ENCODE measurements at places on chromosomes 7 and 10. TPM values are rescaled to one million over a fixed set of nuclear protein-coding genes. Genes with fewer than 3 reads are reported as not detected.

DNA sequence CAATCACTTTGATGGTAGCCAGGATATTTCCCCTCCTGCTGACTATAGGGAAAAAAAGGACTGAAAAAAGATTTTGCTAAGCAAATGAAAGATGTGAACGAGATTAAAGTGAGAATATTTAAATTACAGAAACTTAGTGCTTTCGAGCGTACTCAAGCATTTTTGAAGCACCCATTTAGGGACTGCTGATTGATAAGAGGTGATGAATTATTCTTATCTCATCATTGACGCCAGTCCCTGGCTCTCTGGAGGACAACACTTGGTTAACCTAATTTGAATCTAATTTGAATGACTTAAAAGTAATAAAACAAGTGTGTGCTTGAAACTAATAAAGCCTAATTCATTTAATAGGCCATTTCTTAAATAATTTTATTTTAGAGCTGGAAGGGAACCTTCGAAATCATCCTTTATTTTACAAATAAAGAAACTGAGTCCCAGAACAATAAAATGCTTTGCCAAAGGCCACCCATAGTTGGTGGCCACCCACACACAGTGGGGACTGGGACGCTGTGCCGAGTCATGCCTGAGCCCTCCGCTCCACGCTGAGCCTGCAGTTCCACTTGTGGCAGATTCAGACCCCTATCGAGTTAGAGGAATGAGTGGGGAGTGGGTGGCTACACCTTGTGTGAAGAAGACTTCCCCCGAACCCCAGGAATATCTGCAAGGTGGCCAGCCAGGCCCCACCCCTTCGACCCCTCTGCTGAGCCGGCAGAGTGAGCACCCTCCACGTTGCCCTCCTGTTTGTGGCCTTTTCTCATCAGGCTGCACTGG, 61.1 kb upstream of the SAMD8 start:
- DNase-seq, result no peak

- no peak for DNase-seq
These were observed 573.5 kb downstream of the TNS3 start for GRCh38 chr7:47008461-47008860.

DNA sequence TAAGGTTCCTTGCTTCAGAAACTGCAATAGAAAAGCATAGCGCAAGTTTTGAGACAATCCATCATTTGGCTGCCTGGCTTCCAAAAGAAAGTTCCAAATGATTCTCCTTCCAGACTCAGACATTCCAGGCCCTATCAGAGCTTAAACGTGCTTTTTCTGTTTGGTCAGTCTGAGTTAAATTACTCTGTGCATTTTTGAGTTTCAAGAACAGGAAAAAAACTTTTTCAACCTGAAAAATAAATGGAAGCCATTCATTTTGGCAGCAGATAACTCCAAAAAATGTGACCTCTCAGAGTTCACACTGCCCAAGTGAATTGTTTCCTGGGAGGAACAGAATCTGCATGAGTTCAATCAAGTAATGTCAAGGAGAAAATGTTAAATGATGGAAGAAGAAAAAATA, 354.2 kb downstream of the CXCL12 start:
- no peak for DNase-seq

DNA sequence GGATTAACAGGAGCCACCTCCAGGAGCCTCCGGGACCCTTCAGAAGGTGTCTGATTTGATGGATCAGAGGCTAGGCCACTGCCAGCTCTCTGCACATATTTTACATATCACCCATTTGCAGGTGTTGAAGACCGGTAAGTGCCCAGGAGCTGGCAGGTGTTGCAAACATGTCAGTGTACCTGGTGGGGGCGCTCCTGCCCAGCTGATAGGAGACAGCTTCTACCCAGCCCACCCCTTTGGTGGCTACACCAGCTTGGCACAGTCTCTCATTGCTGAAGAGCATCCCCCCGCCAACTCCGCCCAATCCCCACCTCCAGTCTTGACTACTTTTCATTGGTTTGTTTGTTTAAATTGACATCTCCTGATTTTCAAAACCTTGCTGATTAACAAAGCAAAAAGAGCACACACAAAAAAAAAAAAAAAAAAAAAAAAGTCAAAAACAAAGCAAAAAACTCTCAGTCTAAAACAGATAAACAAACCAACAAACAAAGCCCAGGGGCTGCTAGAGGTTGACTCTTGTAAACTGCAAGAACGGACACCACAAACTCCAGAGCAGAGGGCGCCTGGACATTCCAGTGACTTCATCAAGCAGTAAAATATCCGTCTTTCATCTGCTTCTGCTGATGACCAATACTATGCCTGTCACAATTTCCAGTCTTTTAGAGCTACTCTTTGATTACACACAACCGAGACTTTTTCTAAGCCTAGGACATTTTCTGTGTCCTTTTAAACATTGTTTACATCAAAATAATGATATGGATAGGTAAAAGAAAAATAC, 275.3 kb downstream of the NRG3 start:
- no peak for DNase-seq

- no peak for DNase-seq
These were observed 41.2 kb downstream of the TNS3 start for GRCh38 chr7:47540387-47541350.

MBL2 gene
- total RNA-seq, result not detected

C10orf53 gene
- not detected for total RNA-seq

SAP25 gene
- 0.62 TPM for total RNA-seq

Data from kidney epithelial cell (primary cell).